ENCODE measurements at places on chromosomes 5 and 9.

DNA sequence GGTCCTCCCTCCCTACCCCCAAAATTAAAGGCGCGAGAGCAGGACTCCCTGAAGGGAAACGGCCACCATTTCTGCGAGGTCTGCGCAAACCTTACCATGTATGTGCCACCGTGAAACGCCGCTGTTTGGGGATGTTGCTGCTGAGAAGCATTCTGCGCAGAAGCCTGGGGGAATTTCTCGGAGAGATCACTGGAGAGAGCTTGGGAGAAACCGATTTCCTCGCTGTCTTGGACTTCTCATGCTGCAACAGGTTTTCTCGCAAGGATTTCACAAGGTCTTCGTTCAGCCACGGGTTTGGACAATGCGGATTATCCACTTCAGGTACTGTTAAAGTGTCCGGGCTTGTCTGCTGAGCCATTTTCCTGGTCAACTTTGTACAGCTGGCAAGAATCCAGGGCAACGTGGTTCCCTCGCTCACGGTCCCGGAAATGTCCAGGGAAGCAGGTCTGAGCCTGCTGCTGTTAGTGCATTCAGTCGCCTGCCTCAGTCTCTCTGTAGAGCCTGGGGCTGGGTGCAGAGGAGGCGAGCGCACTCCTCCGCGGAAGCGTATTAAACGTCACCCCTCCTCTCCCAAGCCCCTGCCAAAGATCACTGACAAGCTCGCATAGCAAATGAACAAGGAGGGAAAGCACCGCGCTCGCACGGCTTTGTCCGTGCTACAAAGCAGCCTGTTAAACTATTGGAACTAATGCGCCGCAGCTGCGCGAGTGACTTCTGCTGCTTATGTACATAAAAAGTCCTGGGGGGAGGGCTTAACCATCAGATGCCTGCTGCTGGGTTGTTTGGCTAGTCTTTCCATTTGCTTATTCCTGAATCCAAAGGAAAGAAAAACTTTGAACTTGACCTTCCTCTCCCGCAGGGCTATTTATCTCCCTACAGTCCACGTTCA lies 125.1 kb downstream of the PDE4D start:
- H3K27me3 ChIP-seq, result peaks cover 32% of the 10 kb centered on the region
- peaks cover 8% of the 10 kb centered on the region for H3K4me1 ChIP-seq
- DNase-seq, result no peak

GRCh38 chr5:53180538-53180937 lies 71.0 kb upstream of the MOCS2 start:
- H3K27ac ChIP-seq, result no peak overlapping the region
- DNase-seq, result no peak
- no peak overlapping the region for H3K4me3 ChIP-seq
- no peaks in the 10 kb centered on the region for H3K4me1 ChIP-seq

- no peaks in the 10 kb centered on the region for H3K4me1 ChIP-seq
- no peak overlapping the region for H3K27ac ChIP-seq
- no peak overlapping the region for H3K4me3 ChIP-seq
- no peaks in the 10 kb centered on the region for H3K27me3 ChIP-seq
- no peak for DNase-seq
These were observed 145.7 kb downstream of the ZSWIM6 start for GRCh38 chr5:61477788-61478187.

GRCh38 chr5:67765697-67766096 lies 449.9 kb upstream of the PIK3R1 start:
- H3K4me1 ChIP-seq, result no peaks in the 10 kb centered on the region
- no peak overlapping the region for H3K4me3 ChIP-seq

GRCh38 chr5:124504081-124504916 lies 242.1 kb downstream of the ZNF608 start:
- no peak for DNase-seq
- no peaks in the 10 kb centered on the region for H3K4me1 ChIP-seq
- no peaks in the 10 kb centered on the region for H3K27me3 ChIP-seq

GRCh38 chr5:157915638-157916037 lies 56.7 kb upstream of the CLINT1 start:
- H3K4me1 ChIP-seq, result peaks cover 30% of the 10 kb centered on the region
- no peak for DNase-seq
- H3K4me3 ChIP-seq, result no peak overlapping the region
- no peaks in the 10 kb centered on the region for H3K36me3 ChIP-seq
- no peak overlapping the region for H3K27ac ChIP-seq
- no peaks in the 10 kb centered on the region for H3K27me3 ChIP-seq

- DNase-seq, result no peak
- H3K36me3 ChIP-seq, result peaks cover 69% of the 10 kb centered on the region
- H3K27ac ChIP-seq, result no peak overlapping the region
- no peaks in the 10 kb centered on the region for H3K27me3 ChIP-seq
These were observed 21.5 kb downstream of the XPA start for GRCh38 chr9:97675655-97676054.

GRCh38 chr9:99412606-99413005 lies 190.5 kb downstream of the SEC61B start:
- H3K4me3 ChIP-seq, result no peak overlapping the region
- H3K4me1 ChIP-seq, result peaks cover 9% of the 10 kb centered on the region
- no peak for DNase-seq
- H3K27me3 ChIP-seq, result peaks cover 9% of the 10 kb centered on the region
- H3K27ac ChIP-seq, result no peak overlapping the region

GRCh38 chr9:124764774-124765438 lies 6.2 kb downstream of the NR6A1 start:
- no peaks in the 10 kb centered on the region for H3K36me3 ChIP-seq
- H3K27me3 ChIP-seq, result peaks cover 82% of the 10 kb centered on the region
- H3K4me1 ChIP-seq, result peaks cover 10% of the 10 kb centered on the region
- no peak for DNase-seq

DNA sequence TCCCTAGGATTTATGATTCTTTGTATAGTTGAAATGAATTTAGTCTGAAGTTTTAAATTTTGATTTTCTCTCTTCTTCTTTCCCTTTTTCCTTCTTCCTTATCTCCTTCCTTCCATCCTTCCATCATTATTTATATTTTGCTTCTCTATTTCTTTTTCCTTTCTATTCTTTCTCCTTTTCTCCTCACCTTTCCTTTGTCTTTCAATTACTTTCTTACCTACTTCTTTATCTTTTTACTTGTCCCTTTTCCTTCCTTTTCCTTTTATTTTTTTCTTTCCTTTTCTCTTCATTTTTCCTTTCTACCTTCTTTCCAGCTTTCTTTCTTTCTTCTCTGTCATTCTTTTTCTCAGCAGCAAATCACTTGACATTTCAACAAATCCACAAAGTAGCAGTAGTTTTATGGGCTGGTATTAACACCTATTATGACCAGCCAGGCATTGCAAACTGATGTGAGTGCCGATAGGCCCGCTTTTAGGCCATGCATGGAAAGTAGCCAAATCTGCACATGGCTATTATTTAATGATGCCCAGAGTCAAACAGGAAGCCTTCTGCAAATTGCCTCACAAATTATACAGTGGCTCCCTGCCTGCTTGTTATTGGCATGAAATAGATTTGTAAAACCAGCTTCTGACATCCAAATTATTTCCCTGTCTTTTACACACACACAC lies 37.1 kb upstream of the NR3C1 start:
- no peak overlapping the region for H3K4me3 ChIP-seq
- DNase-seq, result no peak
- no peak overlapping the region for H3K27ac ChIP-seq
- H3K27me3 ChIP-seq, result peaks cover 2% of the 10 kb centered on the region
- H3K36me3 ChIP-seq, result no peaks in the 10 kb centered on the region
- peaks cover 14% of the 10 kb centered on the region for H3K4me1 ChIP-seq

GRCh38 chr9:120668399-120668798 lies 45.9 kb downstream of the MEGF9 start:
- no peak for DNase-seq
- no peaks in the 10 kb centered on the region for H3K4me1 ChIP-seq
- H3K4me3 ChIP-seq, result no peak overlapping the region
- H3K27ac ChIP-seq, result no peak overlapping the region

GRCh38 chr9:16245756-16246440 lies 624.6 kb downstream of the BNC2 start:
- H3K27ac ChIP-seq, result no peak overlapping the region
- no peaks in the 10 kb centered on the region for H3K4me1 ChIP-seq
- no peak for DNase-seq
- H3K27me3 ChIP-seq, result no peaks in the 10 kb centered on the region
- no peaks in the 10 kb centered on the region for H3K36me3 ChIP-seq

- H3K4me1 ChIP-seq, result no peaks in the 10 kb centered on the region
- H3K27me3 ChIP-seq, result no peaks in the 10 kb centered on the region
- H3K36me3 ChIP-seq, result no peaks in the 10 kb centered on the region
- H3K27ac ChIP-seq, result no peak overlapping the region
These were observed 307.0 kb upstream of the PANK3 start for GRCh38 chr5:168886157-168886556.

DNA sequence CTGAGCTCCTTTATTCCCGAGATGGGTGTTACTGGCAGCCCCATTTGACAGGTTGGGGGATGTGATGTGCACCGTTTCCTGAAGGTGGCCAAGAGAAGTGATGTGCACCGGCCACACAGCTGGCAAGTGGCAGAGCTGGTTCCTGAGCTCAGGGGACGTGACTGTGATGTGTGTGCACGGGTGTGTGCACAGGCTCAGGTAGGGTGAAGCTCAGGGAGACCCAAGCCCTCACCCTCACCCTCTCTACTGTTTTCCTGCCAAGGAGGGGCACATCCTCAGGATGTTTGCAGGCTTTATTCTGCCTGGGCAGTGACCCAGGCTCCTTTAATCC lies 56.6 kb downstream of the WWC1 start:
- H3K4me1 ChIP-seq, result no peaks in the 10 kb centered on the region
- no peaks in the 10 kb centered on the region for H3K36me3 ChIP-seq
- no peak overlapping the region for H3K27ac ChIP-seq
- peaks cover 2% of the 10 kb centered on the region for H3K27me3 ChIP-seq
- no peak overlapping the region for H3K4me3 ChIP-seq
- no peak for DNase-seq

DNA sequence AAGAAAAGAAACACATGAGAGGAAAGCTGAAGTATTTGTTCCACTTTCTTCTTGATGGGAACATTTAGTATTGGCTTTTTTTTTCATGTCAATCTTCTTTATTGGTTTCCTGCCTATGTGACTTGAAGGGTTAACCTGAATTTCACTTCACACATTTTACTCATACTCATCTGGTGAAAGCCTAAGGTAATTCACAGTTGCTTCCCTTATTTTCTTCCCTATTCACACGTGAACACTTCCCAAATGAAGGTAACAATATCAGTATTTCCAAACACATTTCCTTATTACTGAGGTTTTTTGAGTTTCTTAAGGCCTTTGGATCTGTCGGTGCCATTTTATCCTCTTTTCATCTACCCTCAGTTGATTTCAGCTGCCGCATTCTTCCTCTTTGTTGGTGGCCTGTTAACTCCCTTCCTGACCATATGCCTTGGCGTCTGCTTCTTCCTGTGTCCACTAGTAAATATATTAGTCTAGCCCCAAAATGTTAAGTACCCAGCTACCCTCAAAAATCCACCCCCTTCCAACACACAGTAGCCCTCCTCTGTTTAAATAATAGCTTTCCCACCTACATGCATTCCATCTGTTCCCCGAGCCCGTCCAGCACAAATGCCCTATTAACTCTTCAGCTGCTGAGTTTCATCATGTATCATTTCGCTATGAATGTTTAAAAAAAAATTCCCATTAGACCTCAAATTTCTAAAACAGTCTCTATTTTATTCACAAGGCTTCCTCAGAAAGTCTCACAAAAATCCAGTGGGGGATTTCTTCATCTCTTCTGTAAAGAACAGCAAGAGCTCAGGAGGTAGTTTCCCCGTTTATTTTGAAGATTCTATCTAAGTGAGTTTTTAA lies 97.3 kb downstream of the USP20 start:
- no peaks in the 10 kb centered on the region for H3K27me3 ChIP-seq
- DNase-seq, result no peak
- H3K36me3 ChIP-seq, result peaks cover 45% of the 10 kb centered on the region
- H3K4me3 ChIP-seq, result peak overlapping the region; percentile 63
- H3K27ac ChIP-seq, result peak overlapping the region; percentile 77

- peak overlapping the region; percentile 77 for H3K27ac ChIP-seq
- H3K36me3 ChIP-seq, result peaks cover 15% of the 10 kb centered on the region
- H3K4me1 ChIP-seq, result peaks cover 41% of the 10 kb centered on the region
These were observed 478 bp downstream of the TEX10 start for GRCh38 chr9:100352201-100352726.

- DNase-seq, result no peak
- peaks cover 5% of the 10 kb centered on the region for H3K27me3 ChIP-seq
- H3K4me1 ChIP-seq, result no peaks in the 10 kb centered on the region
- no peak overlapping the region for H3K27ac ChIP-seq
These were observed 87.4 kb downstream of the PTCD2 start for GRCh38 chr5:72407541-72407940.

DNA sequence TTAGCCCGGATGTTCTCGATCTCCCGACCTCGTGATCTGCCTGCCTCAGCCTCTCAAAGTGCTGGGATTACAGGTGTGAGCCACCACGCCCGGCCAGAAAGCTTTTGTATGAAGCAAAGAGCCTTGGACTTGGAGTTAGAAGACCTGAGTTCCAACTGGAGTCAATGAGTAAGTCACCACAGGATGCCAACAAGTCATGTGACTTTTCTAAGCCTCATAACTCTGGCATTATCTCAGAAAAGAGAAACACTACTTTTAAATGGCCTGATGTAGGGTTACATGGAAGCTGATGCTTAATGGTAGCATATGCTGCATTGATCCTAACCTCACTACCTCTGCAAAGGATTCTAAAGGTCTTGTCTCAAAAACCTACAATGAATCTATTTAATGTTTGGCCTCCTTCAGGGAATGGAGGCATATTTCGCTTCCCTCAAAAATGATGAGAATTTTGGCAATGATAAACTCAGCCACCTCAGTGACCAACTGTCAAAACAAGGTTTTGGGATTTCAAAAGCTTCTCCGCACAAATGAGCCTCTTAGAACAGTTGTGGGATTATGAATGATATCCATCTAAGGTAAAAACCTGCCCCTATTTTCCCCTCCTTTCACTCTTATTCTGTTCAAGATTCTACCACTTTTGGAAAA lies 236.8 kb downstream of the ACTL7B start:
- no peaks in the 10 kb centered on the region for H3K36me3 ChIP-seq
- H3K4me3 ChIP-seq, result no peak overlapping the region
- no peaks in the 10 kb centered on the region for H3K4me1 ChIP-seq
- DNase-seq, result no peak
- no peaks in the 10 kb centered on the region for H3K27me3 ChIP-seq

DNA sequence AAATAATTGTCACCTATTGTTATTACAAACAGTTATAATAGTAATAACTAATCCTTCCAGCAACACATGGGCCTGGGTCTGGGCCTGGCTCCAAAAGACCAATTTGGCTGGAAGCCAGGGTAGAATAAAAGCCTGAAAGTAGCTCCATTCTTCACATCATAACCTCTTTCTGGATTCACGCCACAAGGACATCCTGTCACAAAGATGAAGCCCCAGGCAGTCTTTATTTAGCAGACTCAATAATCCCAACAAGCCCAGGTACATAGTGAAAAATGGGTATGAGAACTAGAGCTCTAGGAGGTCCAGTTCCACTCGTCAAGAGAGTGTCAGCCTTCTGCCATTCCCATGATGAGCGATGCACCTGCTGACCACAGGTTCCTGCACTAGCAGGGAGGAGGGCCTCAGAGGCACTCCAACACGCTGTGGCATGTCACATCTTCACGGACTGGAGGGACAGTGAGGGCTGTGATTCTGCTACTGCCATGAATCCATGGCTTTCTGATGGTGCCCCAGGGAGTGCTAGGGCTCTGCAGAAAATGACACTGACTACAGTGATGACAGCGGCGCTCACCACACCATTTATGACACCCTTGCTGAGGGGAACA lies 124.9 kb downstream of the SPOCK1 start:
- no peaks in the 10 kb centered on the region for H3K36me3 ChIP-seq
- DNase-seq, result no peak
- no peak overlapping the region for H3K27ac ChIP-seq
- no peak overlapping the region for H3K4me3 ChIP-seq
- H3K4me1 ChIP-seq, result no peaks in the 10 kb centered on the region

- peaks cover 4% of the 10 kb centered on the region for H3K36me3 ChIP-seq
- DNase-seq, result no peak
- H3K27ac ChIP-seq, result no peak overlapping the region
- peaks cover 5% of the 10 kb centered on the region for H3K4me1 ChIP-seq
These were observed 26.5 kb upstream of the ADRB2 start for GRCh38 chr5:148799737-148800527.
